Stimulated activated CD8-positive, alpha-beta memory T cell treated with anti-CD3 and anti-CD28 coated beads, Interleukin-4, amount 100 ng/mL, for 24 hours (primary cell): ENCODE measurements at places on chromosomes 13 and 19.

DNA sequence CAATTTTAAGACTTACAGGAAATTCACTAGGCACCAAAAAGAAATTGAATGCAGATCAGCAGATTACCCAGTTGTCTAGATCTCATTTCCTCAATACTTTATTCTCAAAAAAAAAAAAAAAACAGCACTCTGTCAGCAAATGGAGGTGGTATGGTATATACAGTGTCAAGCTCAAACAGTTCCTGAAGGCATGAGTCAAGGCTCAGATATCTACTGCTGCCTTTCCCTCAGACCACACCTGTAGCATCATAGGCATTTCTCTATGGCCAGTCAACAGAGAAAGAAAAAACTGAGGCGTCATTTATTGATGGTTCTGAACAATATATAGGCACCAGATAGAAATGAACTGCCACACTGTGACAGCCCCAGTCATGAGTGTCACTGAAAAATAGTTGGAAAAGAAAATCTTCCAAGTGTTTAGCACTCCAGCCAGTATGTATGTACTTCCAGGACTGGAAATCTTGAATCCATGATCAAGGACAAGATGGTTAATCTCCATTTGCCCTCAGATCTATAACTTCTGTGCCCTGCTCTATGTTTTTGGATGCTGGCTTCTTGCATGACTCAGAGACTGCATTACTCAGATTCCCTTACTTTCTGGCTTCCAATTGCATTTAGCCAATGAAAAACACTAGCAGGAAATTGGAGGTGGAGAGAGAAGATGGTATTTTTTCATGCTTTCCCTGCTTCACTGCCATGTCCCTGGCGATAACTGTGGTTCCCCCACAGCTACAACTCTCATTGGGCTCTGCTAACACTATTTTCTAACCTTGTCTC, 8.4 kb upstream of the COG3 start:
- no peak for DNase-seq

- no peak for DNase-seq
Measured at GRCh38 chr13:78341032-78341431, 262.3 kb downstream of the POU4F1 start.

DNA sequence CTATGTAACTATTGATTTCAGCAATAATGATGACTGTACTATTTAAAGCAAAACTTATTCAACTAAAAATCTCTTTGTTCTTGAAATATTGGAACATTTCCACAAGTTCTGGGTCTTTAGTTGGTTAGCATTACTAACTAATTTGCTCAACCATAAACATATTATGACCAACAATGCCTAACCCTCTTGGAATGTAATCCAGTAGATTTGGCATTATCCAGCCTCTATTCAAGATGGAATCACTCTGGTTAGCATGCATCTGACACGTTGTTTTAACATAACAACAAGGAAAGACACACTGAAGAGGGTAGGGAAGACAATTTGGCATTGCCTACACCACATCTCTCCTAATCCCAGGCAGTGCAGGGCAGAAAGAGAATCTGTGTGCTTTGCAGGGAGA, 941.3 kb upstream of the PCDH20 start:
- no peak for DNase-seq

DNA sequence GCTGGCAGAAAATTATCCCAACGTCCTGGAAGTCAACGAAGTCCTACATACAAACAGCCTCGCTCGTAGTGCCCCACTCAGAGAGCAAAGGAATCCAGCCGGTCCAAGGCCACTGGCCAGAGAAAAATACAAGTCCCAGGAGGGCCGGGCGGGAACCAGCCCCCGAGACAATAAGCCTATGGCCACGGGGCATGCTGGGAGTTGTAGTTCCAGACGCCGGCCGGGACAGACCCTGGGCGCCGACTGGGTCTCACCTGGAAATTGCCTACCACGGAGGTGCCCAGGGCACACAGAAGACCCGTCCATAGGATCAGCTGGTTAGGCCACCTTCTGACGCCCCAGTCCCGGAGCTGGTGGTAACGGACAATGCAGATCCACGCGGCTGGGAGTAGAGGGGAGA, 5.4 kb downstream of the TMEM150B start:
- DNase-seq = no peak

GRCh38 chr13:31697290-31697689, 42.0 kb upstream of the RXFP2 start:
- no peak for DNase-seq

DNA sequence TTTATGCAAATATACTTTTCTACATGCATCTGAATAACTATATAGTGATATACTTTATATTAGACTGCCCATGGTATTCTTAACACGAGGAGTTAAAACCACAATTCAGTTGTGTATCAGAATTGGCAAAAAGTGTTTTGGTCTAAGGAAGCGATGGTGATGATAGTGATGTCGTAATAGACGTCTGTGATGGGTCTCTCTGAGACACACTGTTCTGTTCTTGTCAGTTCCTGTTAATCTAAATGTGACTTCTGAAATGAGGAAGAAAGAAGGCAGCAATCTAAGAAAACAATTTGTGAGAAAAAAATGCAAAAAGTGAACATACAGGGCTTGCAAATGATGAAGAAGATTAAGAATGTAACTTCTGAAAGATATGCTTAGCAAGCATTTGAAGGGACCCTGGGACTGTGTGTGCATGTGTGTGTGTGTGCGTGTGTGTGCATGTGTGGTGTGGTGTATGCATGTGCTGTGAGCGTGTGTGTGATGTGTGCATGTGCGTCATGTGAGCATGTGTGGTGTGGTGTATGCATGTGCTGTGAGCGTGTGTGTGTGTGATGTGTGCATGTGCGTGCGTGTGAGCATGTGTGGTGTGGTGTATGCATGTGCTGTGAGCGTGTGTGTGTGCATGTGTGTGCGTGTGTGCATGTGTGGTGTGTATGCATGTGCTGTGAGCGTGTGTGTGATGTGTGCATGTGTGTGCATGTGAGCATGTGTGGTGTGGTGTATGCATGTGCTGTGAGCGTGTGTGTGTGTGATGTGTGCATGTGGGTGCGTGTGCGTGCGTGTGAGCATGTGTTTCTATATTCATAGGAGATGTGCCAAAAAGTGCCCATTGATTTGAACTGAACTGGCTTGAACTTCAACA, 131.8 kb downstream of the IRS2 start:
- no peak for DNase-seq

GRCh38 chr13:41130356-41130755, 2.2 kb downstream of the KBTBD6 start:
- no peak for DNase-seq

DNA sequence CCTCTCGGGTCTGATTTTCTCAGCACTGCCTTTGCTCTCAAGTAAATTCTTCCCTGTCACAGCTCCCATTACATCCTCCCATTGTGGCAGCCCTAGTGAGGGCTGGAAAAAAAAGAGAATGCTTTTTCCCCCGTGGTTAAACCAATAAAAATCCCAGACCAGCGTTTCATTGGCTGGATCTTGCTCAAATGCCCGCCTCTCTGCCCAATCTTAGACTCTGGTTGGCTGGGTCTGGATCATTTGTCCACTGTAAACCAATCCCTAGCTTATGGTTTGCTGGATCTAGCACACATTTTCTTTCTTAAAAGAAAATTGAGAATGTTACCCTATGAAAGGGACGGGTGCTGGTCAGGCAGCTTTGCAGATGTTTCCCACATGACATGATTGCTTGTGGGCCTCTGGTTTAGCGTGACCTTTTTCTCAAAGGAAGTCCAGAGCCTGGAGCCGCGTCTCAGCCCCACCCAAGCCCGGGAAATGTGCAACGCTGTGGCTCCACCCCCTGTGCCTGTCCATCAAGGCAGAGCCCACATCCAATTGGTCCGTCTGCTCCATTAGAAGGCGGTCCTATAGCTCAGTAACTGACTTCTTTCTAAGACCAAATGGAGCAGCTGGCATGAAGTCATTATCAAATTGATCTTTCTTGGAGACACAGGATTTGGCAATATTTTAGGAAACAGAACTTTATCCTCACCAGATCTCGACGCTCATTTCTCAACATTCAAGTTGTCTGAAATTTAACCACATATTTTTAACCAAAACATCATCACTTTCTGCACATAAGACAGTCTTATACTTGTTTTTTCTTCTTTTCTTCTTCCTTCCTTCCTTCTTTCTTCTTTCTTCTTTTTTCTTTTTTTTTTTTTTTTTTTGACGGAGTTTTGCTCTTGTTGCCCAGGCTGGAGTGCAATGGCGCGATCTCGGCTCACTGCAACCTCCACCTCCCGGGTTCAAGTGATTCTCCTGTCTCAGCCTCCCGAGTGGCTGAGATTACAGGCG, 2.6 kb upstream of the MCEMP1 start:
- no peak for DNase-seq

DNA sequence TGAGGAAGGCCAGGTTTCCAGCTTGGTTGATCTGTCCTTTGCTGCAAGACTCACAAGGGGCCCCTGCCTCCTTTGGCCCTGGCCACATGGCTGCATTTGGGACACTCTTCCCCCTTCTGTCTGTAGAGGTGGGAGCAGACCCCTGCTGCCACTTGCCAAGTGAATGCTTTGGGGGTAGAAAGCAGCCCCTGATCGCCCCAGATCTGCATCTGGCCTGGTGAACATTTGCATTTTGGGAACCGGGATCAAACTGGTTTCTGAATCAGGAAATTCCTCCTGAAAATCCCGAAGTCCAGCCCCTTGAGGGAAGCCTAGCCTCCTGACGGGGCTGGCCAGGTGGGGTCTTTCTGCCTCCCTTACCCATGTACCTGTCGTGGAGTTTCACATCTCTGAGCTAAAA, 14.9 kb downstream of the DPF1 start:
- no peak for DNase-seq

- DNase-seq = no peak
Measured at GRCh38 chr13:21079221-21079620, 17.8 kb upstream of the LATS2 start.

DNA sequence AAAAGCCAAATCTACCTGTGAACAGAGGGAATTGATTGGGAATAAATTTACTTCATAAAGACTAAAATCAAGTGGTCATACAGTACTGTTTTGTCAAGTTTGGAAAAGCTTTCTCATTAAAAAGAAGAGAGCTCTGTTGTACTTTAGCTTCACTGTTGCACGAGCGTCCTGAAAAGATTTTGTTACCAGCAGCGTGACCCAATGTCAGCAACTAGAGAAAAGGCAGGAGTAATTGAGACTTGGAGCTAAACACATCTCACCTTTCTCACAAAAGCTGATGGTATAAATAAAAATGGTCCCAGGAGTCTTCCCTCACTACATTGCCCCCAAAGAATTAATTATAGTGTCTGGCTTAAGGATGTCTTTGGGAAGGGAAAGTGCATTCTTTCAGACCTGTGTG, 613.7 kb downstream of the OLFM4 start:
- no peak for DNase-seq

GRCh38 chr19:8367327-8368001, 3.5 kb downstream of the ANGPTL4 start:
- no peak for DNase-seq

DNA sequence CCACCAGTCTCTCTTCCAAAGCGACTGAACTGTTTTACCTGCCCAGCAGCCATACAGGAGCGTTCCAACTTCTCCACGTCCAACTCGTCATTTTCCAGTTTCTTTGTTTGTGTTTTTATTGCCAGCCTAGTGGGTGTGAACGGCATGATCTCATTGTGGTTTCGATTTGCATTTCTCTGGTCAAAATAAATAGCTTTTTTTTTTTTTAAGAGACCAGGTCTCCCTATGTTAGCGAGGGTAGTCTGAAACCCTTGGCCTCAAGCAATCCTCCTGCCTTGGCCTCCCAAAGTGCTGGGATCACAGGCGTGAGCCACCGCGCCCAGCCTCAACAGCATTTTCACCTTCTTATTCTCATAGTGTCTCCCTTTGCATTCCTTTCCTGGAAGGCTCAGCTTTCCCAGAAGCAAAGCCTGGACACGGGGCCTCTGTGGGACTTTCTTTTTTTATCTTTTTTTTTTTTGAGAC, 4.2 kb upstream of the JSRP1 start:
- no peak for DNase-seq

- DNase-seq = no peak
Measured at GRCh38 chr13:99634672-99635071, 133.4 kb downstream of the TM9SF2 start.

GRCh38 chr19:742540-743075, 8.3 kb upstream of the MISP start:
- DNase-seq = no peak

DNA sequence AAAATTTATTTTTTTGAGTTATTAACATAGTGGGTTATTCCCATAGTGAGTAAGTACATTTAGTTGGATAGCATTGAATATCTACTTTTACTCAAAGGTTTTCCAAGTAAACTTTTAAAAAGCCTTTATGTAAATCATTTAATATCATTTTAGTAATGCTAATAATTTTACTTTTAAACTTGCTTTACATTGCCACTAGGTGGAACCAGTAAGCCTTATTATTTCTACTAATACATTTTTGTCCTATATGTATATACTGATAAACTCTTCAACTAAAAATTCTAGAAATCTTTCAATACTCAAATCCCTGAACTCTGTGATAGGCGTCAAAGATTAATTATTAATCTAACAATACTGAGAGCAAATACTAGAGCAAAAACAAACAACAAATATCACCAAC, 1709.2 kb upstream of the PCDH20 start:
- no peak for DNase-seq

DNA sequence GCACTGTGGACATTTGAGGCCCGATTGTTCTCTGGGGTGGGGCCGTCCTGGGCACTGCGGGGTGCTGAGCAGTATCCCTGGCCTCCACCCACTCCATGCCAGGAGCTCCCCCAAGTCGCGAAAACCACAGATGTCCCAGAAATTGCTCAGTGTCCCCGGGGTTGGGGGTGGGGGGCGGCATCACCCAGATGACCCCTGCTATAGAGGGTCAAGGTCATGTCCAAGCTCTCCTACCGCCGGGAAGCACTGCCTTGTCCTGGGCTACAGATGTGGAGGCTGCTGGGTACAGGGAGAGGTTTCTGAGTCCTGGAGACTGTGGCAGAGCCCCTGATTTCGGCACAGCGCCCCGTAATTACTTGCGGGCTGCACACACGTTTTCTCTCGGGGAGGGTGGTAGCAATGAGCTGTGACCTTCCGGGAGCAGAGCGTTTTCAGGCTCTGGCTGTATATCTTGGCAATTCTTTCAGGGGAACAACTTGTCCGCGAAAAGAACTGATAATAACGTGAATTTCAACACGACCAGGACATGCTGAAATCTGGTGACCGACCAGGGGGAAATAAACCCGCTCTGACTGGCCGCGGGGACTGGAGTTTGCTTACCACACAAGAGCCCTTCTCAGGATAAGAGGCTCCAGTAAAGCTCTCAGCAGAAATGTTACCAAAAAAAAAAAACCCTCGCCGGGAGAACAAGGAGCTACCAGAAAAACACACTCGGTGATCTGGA, 68.1 kb downstream of the GNG7 start:
- no peak for DNase-seq

GRCh38 chr19:46481947-46482346, 10.6 kb upstream of the PNMA8A start:
- DNase-seq = no peak

GRCh38 chr13:67303661-67304333, 73.7 kb upstream of the PCDH9 start:
- DNase-seq = no peak

DNA sequence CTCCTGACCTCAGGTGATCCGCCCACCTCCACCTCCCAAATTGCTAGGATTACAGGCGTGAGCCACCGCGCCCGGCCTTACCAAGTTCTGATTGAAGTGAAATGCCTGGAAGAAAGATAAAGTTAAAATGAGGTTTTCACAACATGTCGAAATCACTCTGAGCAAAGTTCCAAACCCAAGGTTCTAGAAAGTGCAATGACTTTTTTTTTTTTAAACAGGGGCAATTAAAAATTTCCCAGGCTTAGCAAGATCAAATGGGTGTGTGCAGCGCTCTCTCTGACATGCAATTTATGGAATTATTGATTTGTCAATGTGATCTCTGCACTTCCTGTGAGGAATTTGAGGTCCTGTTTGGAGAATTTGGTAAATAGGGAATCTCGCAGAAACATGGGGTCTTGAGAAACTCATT, 12.8 kb upstream of the MAP2K2 start:
- no peak for DNase-seq
